ENCODE measurements at places on chromosomes 11 and 22. TPM values are rescaled to one million over a fixed set of nuclear protein-coding genes. Genes with fewer than 3 reads are reported as not detected.
A peak's percentile ranks its signal among the peaks of the same experiment; 100 is the strongest.

DNA sequence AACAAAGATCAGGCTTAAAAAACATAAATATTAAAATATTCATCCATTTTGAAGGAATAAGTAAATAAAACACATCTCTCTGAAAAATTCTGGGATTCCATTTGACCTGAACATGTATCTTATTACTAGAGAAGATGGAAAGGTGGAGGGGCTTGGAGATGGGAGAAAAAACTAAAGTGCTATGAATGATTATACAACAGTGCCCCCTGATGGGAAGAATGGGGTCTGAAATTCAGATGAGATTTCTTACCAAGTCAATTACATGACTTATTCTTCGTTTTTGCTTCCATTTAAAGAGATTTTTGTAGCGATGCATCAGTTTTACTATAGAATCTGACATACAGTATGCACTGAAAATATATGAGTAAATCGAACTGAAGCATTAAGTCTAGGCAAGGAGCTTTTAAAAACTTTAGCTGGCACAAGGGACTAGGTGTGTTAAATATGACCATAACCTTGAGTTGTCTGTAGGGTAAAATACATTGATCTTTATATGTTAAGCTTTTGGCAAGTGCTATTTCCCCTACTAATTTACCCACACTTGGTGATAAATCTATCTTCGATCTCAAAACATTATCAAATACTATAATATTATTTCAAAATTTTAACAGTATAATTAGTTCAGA is 718.8 kb downstream of the CNTN5 start:
- H3K4me3 ChIP-seq = no peak overlapping the region
- peak; percentile 17 for DNase-seq
- H3K27me3 ChIP-seq = no peaks in the 10 kb centered on the region
- no peaks in the 10 kb centered on the region for H3K4me1 ChIP-seq
- H3K36me3 ChIP-seq = no peaks in the 10 kb centered on the region

DNA sequence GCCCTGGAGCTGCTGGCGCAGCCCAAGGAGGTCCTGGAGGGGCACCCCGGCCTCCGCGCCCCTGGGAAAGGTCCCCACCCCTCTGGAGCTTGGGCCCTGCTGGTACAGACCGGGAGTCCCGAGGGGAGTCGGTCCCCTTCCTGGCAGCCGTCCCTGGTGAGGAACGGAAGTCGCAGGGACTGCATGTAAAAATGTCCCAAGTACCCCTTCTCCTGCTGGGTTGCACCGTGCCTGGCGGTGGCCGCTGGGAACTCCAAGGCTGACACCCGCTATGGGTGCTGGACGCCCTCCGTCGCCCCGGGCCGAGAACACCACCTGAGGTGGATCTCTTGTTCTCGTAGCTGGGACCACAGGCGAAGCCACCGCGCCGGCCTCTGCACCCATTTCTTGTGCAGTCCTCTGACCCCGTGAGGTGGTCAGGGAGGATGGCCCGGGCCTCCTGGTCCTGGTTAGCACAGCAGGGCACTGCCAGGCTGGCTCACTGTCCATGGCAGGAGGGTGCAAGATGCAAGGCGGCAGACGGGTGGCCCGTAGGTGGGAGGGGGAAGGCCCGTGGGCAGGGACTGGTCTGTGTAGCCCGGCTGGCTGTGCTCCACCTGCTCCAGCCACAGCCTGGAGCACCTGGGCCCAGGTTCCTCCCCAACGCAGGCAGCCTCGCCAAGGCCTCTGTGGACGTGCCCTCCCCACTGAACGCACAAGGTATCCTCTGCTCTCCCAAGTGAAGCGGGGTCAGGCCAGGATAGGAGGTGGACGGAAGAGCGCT is 165.2 kb downstream of the IGLL1 start:
- H3K36me3 ChIP-seq = no peaks in the 10 kb centered on the region
- no peak overlapping the region for H3K4me3 ChIP-seq
- no peak overlapping the region for H3K27ac ChIP-seq
- peaks cover 46% of the 10 kb centered on the region for H3K27me3 ChIP-seq

GRCh38 chr11:19546325-19546724 is 166.3 kb upstream of the NAV2 start:
- H3K27ac ChIP-seq = no peak overlapping the region
- peaks cover 5% of the 10 kb centered on the region for H3K27me3 ChIP-seq
- H3K36me3 ChIP-seq = no peaks in the 10 kb centered on the region
- no peaks in the 10 kb centered on the region for H3K4me1 ChIP-seq
- no peak overlapping the region for H3K4me3 ChIP-seq

- no peak overlapping the region for H3K4me3 ChIP-seq
- H3K27ac ChIP-seq = no peak overlapping the region
- peak; percentile 24 for DNase-seq
- no peaks in the 10 kb centered on the region for H3K4me1 ChIP-seq
Measured at GRCh38 chr11:1640076-1640946, 10.7 kb downstream of the KRTAP5-5 start.

- no peaks in the 10 kb centered on the region for H3K27me3 ChIP-seq
- H3K4me3 ChIP-seq = no peak overlapping the region
- DNase-seq = no peak
- peaks cover 8% of the 10 kb centered on the region for H3K4me1 ChIP-seq
Measured at GRCh38 chr11:35100013-35100383, 39.0 kb upstream of the CD44 start.

DNA sequence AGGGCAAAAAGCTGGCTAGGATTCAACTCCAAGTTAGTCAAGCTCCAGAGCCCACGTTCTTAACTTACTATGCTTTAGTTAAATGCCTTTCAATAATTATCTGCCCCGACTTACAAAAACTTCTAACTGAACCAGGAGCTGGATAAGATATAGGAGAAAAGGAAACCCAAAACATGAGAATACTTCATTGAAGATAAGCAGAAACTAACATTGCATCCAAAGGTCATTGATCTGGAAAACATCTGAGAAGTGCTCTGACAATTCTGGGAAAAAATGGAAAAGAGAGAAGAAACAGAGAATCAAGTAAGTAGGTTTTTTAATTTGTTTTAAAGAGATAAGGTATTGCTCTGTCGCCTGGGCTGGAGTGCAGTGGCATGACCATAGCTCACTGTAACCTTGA is 27.2 kb downstream of the ACAT1 start:
- H3K36me3 ChIP-seq = peaks cover 8% of the 10 kb centered on the region
- no peaks in the 10 kb centered on the region for H3K4me1 ChIP-seq
- DNase-seq = no peak

DNA sequence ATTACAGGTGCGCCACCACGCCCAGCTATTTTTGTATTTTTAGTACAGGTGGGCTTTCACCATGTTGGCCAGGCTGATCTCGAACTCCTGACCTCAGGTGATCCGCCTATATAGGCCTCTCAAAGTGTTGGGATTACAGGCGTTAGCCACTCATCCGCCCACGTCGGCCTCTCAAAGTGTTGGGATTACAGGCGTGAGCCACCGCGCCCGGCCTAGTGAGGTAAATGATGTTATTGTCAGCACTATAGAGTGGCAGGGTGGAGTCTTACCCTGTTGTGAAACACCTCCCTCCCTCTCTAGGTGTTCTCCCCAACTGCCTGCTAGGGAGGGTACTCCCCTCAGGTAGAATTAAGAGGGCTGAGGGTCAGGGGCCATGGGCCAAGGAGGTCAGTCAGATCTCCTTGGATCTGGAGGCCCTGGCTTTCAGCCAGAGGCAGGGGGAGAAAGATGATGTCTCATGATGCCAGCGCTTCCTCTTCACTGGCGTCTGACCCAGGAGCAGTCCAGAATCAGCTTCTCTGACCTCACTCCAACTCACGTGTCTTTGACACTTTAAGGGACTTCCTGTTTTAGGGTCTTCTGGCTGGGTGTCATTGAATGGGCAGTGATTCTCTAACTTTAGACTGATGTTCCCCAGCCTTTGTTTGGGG is 2.0 kb downstream of the GGA1 start:
- no peak for DNase-seq
- H3K27me3 ChIP-seq = no peaks in the 10 kb centered on the region
- peak overlapping the region; percentile 97 for H3K27ac ChIP-seq
- H3K4me3 ChIP-seq = no peak overlapping the region
- peaks cover 9% of the 10 kb centered on the region for H3K36me3 ChIP-seq

DNA sequence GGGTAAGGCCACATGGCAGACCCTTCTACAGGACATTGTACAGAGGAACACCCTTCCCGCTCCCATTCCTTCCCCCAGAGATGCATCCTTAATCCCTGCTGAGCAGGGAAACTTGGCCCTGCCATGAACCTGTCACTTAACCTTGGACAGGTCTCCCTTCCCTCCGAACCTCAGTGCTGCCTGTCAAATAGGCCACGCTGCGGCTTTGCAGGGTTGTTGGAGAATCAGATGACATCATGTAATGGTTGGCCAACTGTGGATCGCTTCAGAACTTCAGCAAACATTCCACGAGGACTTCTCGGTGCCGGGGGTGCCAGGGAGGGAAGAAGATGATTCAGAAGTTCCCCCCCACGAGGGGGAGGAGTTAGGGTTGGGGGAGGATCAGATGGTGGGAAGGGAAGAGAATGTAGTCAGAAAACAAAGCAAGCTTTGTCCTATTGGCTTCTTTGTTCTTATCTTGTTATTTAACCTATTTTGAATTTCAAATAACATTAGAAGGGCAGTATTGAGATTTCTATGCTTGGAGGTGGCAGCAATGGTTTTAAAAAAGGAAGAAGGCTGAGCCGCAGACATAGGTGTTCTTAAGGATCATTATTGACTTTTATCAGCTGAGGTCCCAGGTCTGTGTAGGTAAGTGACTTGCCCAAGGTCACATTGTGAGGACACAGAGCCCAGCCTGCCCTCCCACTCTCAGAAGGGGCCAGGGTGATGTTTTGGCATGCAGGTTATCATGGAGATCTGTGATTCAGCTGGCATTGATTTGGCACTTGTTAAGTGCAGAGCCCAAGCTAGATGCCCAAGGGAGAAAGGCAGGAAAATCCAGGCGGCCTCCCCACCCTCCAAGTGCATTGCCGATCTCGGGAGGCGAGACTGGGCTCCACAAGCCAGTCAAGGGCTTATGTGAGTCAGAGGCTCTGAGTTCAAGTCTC is 3.1 kb downstream of the CDC42EP1 start:
- peak overlapping the region; percentile 98 for H3K4me3 ChIP-seq
- peak; percentile 97 for DNase-seq
- H3K36me3 ChIP-seq = peaks cover 12% of the 10 kb centered on the region
- H3K27me3 ChIP-seq = no peaks in the 10 kb centered on the region
- peaks cover 81% of the 10 kb centered on the region for H3K4me1 ChIP-seq
- H3K27ac ChIP-seq = peak overlapping the region; percentile 91

GRCh38 chr22:27804470-27805297 is 3.1 kb upstream of the MN1 start:
- DNase-seq = peak; percentile 44
- no peaks in the 10 kb centered on the region for H3K36me3 ChIP-seq
- no peak overlapping the region for H3K4me3 ChIP-seq

DNA sequence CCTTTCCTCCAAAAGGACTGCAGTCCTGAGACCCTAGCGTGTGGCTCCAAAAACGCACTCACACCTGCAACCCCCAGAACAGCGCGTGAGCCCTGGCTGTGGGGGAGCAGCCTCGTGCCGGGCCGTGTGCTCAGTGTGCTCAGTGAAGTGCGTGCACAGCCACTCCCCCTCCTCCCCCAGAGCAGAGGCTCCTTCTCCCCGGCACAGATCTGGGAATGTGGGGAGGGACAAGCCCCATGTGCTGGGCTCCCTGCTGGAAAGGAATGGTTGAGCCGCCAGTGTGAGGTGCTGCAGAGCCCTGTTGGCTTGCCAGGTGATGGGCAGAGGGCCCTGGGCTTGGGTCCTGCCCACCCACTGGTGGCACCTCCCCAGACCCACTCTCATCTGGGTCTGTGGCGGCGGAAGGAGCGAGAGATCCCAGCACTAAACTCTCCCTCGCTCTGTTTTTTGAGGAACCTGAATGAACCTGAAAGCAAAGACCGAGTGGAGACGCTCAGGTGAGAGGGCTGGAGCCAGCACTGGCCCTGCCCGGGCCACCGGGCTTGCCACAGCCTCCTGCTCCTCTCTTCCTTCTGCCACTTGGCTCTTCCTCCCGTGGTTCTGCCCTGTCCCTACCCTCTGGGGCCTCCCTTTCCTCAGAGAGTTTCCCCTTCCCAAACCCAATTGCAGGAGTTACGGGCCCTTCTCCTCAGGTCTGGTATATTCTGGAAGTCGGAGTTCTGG is 9.0 kb downstream of the RCOR2 start:
- H3K27ac ChIP-seq = no peak overlapping the region
- DNase-seq = no peak
- H3K4me3 ChIP-seq = no peak overlapping the region
- peaks cover 35% of the 10 kb centered on the region for H3K36me3 ChIP-seq
- no peaks in the 10 kb centered on the region for H3K4me1 ChIP-seq
- no peaks in the 10 kb centered on the region for H3K27me3 ChIP-seq

DNA sequence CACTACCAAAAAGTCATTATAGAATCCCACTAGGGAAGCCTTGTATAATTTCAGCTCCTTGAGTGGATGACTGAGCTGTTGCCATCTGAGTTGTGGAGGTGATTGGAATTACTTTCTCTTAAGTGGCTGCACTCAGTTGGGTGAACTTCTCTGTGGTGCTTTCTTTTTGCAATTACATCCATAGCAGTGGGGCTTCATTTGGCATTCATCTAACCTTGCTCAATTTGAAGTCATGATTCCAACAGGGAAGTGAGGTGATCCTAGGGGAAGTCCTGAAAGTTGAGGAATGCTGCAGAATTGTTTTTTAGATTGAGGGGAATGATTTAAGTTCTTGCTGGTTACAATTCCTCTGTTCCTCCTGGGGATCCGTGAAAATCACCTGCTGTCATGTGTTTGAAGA is 39.6 kb downstream of the ARHGAP42 start:
- no peaks in the 10 kb centered on the region for H3K4me1 ChIP-seq
- no peak overlapping the region for H3K4me3 ChIP-seq
- no peaks in the 10 kb centered on the region for H3K36me3 ChIP-seq
- no peak for DNase-seq
- H3K27ac ChIP-seq = no peak overlapping the region

DNA sequence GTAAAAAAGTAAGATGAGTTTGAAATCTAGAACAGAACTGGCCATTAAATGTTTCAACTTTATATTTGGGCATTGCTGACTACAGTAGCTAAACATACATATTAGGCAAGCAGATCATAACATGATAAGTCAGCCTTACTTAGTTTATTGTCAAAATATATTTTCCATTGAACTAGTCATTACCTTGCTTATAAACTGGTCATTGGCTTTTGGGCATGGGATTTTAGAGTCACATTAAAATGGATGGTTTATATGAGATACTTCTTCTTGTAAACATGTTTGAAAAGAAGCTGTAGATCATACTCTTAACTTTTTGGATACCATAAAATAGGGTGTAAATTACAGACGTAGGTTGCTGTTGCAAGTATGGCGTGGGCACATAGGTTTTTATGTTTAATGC is 2.7 kb downstream of the HIPK3 start:
- no peaks in the 10 kb centered on the region for H3K27me3 ChIP-seq
- peak overlapping the region; percentile 33 for H3K4me3 ChIP-seq
- no peaks in the 10 kb centered on the region for H3K36me3 ChIP-seq
- H3K4me1 ChIP-seq = peaks cover 53% of the 10 kb centered on the region

TBX1 gene
- total RNA-seq = not detected

OR8A1 gene
- total RNA-seq = not detected

CHRNA10 gene
- 0.71 TPM for total RNA-seq

B3GAT1 gene
- not detected for total RNA-seq

KBTBD3 gene
- total RNA-seq = 1.7 TPM

DEFB131B gene
- total RNA-seq = not detected

NCAM1 gene
- not detected for total RNA-seq

BTBD18 gene
- total RNA-seq = not detected

ARAP1 gene
- 55.2 TPM for total RNA-seq

ASPHD2 gene
- 0.04 TPM for total RNA-seq

GAL gene
- not detected for total RNA-seq

ROM1 gene
- 1.8 TPM for total RNA-seq

NXPE2 gene
- total RNA-seq = not detected

All from HepG2 (cell line).